ENCODE measurements at places on chromosomes 5 and 9.

- ATAC-seq, result peak; percentile 87
These were observed 72.0 kb downstream of the ZFAND5 start for GRCh38 chr9:72292874-72293607.

DNA sequence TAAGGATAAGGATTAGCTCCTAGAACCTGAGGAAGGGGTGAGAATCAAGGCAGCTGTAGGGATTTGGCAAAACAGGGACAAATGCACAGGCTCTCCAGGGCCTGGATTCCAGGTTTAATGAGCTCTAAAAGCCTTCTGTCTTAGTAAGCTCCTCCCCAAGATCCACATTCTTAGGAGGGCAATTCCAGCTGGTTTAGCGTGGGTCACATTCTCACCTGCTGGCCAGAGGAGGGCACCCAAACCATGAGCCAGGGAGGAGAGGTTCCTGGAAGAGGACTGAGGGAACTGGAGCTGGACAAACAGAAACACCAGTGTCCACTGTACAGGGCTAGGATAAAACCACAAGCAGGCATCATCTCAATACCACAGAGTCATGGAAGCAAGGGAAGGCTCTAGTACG lies 480.0 kb downstream of the CCDC171 start:
- no peak for ATAC-seq

GRCh38 chr5:56170557-56170956 lies 62.6 kb downstream of the ANKRD55 start:
- no peak for ATAC-seq

- no peak for ATAC-seq
These were observed 170.1 kb downstream of the GOLPH3 start for GRCh38 chr5:32003981-32004380.

DNA sequence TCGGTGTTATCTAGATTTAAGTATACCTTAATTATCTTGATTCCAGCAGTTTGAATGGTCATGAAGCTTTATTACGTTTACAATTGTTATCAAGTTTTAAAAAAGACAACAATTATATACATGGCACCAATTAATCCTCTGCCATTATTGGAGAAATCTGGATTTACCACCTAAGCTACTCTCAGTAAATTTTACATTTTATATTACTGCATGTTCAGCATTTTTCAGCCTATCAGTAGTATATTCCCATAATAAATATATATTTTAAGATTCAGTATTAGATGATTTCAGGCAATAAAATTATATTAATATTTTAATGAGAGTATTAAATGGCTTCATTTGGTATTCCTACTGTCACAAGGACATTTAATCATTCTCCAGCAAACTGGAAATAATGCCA lies 264.5 kb upstream of the PRDM9 start:
- ATAC-seq, result no peak

DNA sequence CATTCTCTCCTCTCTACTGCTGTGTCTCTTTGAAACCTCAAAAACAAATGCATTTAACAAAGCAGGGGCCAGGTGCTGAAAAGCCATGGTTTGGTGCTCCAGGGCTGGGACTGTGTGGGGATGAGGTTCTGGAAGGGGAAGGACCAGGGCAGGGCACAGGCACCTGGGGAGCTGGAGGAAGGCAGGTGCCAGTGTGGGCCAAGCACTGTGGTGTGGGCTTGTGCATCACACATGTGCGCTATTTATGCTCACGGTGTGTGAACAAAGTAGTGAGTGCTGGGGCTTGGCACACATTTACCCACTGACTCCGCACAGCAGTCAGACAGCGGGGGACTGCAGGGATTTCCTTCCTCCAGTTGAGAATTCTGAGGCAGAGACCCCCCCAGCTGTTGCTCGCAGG lies 10.1 kb downstream of the HRH2 start:
- no peak for ATAC-seq

DNA sequence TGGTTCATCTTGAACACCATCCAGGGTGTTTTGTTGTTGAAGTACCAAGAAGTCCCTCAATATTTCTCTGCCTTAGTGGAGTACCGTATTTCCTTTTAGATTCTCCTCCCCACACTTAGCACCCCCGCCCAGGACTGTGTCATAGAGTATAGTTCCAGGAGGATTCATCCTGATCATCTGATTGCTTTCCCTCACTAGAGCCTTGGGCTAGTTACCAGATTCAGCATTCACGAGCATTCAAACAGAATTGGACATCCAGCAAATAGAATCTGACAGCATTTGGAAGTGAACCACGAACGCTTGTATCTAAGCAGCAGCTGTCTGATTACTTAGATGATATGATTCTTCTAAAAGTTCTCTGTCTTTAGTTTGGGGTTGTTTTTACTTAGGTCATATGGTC lies 248.1 kb upstream of the TAS2R1 start:
- ATAC-seq, result no peak

DNA sequence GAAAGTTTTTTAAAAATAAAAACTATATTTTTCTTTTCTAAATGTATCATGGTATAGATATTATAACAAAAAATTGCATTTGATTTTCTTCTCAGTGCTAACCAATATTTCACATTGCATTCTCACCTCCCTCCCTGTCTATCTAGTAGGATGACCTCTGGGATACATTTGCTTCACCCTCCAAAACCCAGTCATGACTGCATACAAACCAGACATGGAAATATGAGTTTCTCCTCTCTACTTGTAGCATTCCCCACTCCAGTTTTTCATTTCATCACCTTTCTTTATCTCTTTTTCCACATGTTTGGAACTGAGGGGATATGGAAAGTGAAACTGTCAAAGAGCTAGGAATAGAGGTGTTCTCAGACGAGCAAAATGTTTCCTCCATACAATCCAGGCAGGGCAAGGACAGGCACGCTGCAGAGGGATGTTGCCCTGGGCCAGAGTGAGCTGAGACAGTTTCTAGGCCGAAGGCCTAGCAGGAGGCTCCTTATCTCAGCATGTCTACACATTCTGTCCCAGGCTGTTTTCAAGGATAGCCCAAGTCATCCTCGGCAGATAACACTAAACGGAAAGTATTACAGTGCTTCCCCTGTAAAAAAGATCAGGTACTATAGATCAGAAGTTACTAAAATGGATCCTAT lies 46.7 kb downstream of the MEF2C start:
- no peak for ATAC-seq

DNA sequence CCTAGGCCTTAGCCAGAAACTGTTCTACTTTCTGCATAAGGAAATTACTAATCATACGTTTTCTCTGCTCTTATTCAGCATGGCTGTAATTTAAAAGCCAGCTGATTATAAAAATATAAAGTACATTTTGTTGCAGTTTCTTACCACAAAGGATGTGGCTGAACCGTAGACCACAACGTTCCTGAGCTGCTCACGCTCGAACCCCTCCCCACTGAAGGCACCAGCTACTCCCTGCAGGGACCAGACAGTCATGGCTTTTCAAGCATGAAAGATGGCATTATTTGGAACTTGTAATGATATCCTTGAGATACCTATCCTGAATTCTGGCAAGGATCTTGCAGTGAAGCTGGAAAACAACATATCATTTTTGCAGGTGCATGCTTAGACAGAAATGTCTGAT lies 91.8 kb upstream of the DMRT1 start:
- no peak for ATAC-seq

- no peak for ATAC-seq
These were observed 331.9 kb upstream of the RFX3 start for GRCh38 chr9:3857673-3858072.

GRCh38 chr5:180960209-180960608 lies 28.4 kb upstream of the BTNL3 start:
- ATAC-seq, result no peak

- no peak for ATAC-seq
These were observed 60.9 kb upstream of the TLR4 start for GRCh38 chr9:117643288-117643654.

DNA sequence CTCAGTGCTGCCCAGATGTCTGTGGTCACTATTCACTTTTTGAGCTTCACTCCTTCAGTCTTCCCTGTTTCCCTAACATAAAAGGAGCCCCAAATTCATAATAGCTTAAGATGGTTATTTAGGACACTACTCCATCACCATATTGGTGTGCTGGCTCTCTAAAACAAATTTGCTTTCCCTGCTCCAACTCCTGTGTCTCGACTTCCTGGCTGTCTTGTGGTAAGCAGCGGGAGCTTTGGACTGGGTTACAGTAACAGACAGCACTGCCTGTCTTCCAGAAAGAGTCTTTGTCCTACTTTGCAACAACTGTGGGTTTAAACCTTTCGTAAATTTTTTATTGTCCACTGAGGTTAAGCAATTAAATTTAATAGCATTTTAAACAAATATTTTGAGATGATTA lies 389.4 kb downstream of the CDH9 start:
- ATAC-seq, result no peak

DNA sequence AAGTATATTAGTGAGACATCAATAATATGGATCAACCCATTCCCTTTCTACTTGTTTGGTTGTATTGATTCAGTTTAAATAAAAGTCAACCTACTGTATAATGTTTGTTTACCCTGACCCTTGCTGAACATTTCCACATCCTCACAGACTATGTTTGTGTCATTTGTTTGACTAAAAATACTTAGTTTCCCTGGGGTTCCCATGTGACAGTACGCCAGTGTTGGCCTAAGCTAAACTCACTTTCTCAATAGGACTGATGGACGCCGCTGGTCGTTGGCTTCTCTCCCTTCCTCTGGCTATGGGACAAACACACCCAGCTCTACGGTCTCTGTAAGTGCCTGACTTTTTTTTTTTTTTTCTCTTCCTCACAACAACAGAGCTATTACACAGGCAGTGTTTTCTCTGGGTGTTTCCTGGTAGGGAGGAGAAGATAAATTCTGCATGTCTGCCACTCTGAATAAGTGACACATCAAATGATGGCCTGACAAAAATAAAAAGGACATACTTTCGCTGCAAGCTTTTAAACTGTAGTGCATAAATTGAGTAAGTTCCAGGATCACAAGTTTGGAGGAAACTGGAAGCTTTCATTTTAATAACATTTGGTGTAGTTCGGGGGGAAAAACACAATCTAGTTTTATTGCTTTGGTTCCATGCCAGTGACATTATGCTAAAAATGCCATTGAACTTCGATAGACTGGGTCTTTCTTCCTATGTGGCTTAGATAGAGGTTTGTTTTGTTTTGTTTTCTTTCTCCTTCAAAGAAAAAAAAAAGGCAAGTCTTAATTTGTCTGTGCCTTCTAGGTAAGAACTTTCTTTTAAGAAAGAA lies 101.0 kb downstream of the CD180 start:
- ATAC-seq, result peak; percentile 53

GRCh38 chr5:133460172-133460758 lies 152.1 kb downstream of the FSTL4 start:
- ATAC-seq, result no peak

DNA sequence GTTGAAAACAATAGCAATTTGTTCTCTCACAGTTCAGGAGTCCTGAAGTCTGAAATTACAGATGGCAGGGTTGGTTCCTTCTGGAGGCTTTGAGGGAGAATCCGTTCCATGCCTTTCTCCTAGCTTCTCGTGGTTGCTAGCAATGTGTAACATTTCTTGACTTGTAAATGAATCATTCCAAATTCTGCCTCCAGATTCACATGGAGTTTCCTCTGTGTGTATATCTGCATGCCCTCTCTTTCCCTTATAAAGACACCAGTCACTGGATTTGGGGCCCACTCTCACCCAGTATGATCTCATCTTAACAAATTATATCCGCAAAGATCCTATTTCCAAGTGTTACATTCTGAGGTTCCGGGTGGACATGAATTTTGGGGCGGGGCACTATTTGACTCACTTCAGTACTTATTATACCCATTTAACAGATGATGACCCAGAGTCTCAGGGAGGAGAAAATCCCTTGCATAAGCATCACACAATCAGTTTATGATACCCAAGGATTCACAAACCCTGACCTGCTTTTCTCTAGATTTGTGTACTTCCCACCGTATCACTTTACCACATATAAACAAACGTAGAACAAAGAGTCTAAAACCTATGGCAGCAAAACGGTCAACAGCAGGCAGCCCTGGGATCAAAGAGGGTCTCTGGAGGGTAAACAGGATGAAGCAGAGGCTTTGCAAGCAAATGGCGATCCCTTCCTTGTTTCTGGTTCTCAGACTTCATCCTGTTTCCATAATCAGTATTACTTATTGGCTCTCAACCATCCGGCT lies 93.7 kb downstream of the C9orf152 start:
- no peak for ATAC-seq

DNA sequence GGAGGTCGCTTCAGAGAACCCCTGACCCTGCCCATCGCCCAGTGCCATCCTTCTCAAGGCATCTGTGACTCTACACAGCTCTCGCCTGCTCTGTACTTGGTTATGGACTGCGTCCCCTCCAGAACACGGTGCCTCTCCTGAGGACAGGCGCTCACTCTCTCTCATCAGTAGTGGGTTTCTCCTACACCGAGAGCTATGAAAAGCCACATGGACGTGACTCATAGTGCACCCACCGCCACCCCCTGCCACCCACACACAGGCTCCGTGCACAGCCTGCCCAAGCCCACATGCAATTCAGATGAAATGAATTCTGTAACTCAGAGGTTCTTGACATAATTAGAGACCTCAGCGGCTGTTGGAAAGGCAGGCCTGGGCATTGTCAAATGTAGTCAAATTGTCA lies 13.9 kb downstream of the GTF3C5 start:
- no peak for ATAC-seq

DNA sequence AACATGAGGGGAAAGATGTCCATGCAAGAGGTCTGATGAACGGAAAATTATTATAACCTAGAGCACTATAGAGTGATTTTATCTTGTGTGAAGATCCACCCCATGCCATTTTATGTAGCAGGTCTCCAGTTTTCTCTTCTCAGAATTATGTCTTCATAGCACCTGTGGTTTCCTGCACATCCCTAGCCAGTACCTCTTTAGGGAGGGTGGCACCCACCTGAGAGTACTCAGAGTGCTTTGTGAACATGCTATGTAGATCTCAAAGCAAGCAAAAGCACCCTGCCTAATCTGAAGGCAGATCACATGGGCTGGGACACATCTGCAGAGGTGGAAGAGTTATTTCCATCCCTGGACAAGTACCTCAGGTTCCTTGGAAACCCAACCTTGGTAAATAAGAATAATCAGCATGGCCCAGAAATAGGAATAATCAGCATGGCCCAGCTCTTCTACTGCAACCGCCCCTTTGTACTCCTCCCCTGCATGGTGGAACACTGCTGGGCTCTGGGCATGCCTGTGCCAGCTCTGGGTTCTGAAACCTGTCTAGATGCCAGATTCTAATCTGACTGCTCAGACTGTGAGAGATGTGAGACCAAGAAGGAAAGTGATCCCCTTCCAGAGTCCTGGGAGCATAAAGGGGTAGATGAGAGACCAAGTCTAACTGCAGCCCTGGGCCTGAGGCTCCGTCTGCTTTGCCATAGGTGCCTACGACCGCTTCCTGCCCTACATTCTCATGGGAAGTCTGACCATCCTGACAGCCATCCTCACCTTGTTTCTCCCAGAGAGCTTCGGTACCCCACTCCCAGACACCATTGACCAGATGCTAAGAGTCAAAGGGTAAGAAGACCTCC lies 23.7 kb downstream of the SLC22A5 start:
- ATAC-seq, result no peak

DNA sequence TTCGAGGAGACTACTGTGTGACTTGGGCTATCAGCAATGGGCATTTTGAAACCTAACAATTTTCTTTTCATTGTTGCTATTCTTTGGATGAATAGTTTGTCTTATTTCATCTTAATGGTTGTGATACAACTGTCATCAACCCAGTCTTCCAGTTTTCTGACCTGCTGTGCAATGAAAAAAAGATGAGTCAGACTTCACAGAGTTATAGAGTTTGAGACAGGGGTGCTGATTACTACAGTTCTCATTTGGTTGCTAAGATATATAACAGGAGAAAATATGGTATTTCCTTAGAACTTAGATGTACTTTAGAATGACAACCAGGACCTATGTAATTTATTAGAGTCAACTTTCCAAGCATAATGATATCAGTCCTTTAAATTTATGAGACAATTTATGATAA lies 564.4 kb upstream of the NUDT12 start:
- ATAC-seq, result peak; percentile 36
